ENCODE measurements at places on chromosomes 11 and 22.

DNA sequence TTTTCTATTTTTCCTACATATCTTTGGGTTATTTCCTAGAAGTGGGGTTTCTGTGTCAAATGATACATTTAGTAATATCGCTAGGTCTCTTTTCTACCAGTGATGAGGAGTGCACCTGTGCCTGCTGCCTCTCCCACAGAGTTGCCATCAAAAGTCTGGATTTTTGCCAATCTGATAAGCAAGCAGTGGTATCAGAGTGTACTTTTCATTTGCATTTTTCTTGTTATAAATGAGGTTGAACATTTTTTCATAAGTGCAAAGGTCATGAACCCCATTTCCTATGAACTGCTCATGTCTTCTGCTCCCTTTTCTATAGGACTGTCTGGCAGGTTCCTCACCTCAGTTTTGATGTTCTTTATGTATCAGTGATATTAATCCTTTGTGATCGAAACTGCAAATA, 1.7 kb downstream of the TRPM5 start:
- no peak for DNase-seq

DNA sequence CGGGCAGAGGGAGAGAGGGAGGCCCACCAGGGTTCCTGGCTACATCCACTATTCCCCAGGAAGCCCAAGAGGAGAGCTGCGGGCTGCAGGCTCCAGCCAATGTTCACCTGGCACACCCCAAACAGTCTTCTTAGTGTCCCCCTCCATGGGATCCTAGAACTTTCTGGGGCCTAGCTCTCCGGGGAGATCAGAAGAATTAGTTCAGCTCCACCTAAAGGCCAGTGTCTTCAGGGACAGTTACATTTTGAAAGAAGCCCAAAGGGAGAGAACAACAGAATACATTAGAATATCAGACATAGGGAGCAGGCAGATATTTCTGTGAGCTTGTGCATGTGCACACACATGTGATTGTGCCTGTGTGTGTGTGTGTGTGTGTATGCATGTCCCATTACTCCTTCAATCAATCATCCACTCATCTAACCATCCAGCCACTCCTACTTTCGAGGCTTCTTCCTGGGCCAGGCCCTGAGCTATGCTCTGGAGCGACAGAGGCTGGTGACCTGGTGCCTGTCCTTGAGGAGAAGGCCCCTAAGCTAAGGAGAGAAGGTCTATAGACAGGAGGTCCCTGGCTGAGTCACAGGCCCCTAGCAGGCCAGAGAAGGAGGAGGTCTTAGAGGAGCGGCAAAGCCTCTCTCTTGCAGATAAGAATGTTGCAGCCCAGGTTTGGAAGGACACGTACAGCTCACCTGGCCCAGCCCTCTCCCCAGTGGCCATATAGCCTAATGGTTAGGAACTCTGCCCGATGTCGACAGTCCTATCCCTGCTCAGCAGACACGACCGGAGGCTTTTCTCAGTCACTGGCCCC, 165.5 kb downstream of the DSCAML1 start:
- DNase-seq = no peak

DNA sequence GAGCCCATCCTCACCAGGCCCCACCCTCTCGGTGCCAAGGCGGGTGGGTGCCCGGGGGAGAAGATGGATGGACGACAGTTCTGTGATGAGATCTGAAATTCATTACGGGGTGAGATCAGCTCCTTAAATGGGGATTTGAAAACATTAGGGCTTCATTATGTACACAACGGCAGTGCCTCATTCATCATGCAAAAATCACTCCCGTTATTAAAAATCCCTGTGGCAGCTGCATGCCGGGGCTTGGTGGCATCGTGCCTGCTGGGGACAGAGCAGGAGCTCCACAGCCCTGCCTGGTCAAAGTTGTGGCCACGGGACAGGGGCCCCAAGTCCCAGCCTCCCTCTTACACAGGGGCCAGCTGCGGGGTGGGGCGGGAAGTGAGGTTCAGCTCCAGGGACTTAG, 20.2 kb downstream of the OTUB1 start:
- DNase-seq = no peak

- DNase-seq = no peak
These were observed 51.9 kb downstream of the SLC1A2 start for GRCh38 chr11:35367491-35367890.
